Endothelial cell of umbilical vein (primary cell): ENCODE measurements at places on chromosomes 2 and 18. TPM values are rescaled to one million over a fixed set of nuclear protein-coding genes. Genes with fewer than 3 reads are reported as not detected.

Gene RAB6C
- not detected in 2 replicates for total RNA-seq

DNA sequence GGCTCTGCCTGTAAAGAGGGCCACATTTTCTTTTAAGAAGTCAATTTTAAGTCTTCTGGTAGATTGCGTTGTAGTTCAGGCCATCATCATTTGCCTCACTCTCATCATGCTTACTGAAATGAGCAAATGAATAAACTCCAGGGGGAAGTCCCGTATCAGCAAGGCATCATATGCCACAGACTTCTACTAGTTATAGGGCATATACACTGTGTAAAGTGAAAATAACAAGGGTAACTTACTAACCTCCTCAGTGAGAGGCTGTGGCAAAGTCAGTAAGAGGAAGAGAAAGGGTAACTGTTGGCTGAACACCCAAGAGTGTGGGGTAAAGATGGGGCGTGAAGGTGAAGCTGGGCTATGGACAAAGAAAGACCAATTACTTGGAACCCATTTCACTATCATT is 456.2 kb downstream of the SPAG16 start:
- no peak for DNase-seq

Gene GDF7
- 1.1 and 3.7 TPM in 2 replicates for total RNA-seq

GRCh38 chr18:50949185-50949584 is 18.7 kb upstream of the ELAC1 start:
- no peak for DNase-seq

GRCh38 chr2:25032901-25033300 is 9.0 kb upstream of the EFR3B start:
- DNase-seq: no peak

DNA sequence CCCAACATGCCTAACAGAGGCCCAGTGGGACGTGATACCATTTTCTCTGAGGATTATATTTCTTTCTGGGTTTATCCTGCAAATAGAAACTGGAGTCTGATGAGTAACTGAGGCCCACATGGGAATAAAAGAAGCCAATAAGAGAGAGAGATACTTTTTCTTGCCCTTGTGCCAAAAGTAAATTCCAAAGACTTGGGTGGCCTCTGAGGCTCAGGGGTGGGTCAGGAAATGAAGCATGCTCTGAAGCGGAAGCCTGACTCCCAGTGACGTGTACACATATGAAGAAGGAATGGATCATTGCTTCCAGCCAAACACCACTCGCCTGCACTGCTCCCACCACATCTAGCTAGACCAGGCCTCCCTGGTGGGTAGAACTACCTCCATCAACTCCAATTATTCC is 273.6 kb upstream of the NCKAP5 start:
- peak; percentile 90 for DNase-seq

DNA sequence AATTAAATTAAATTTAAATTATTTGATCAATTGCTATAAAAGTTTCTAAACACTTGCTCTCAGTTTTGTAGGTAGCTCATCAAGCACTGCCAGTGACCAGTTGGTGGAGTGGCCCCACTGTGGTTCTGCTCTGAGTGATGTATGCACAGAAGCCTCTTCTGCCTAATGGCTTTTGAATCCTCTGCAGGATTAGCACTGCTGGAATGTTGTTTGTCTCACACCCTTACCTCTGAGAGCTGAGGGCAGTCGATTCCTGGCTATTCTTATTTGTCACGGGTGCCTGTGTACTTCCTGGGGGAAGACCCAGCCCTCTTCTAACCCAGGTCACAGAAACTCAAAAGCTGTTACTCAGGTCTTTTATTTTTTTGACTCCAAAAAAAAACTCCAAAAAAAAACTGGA is 9.5 kb downstream of the CAPN14 start:
- DNase-seq: no peak

DNA sequence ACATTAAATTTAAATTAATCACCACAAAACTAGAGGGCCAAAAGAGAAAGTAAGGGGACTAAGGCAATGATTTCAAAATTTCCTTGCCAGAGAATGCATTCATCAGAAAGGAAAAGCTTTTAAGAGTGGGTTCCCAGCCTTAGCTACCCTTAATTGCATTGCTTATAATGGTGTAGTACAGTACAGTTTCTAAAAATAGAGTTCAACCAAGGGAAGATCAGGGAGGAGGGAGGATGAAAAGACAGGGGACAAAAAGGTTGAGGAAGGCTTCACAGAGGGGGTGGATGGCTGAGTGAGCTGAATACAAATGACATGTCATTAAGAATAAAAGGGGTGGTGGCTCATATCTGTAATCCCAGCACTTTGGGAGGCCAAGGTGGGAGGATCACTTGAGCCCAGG is 119.9 kb downstream of the RBMS1 start:
- no peak for DNase-seq

GRCh38 chr2:14072338-14072737 is 560.2 kb upstream of the LRATD1 start:
- DNase-seq: no peak

- no peak for DNase-seq
Measured at GRCh38 chr2:169840747-169841142, 13.5 kb downstream of the UBR3 start.

DNA sequence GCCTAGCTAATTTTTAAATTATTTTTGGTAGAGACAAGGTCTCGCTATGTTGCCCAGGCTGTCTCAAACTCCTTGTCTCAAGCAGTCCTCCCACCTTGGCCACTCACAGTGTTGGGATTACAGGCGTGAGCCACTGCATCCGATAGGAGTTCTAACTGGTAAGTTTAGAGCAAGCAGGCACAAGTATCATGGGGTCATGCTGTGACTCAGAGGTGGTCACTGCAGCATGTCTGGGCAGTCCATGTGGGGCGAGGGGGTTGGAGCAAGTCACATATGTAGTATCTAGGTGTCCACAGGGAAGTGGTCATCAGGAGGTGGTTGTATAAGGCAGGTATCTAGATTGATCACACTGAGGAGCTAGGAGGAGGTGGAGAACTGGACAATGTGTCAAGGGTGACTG is 22.7 kb upstream of the STARD7 start:
- DNase-seq: no peak
